ENCODE measurements at places on chromosomes 16 and 17.

GRCh38 chr16:1992704-1993317, 3.0 kb downstream of the SYNGR3 start:
- no peak for DNase-seq

DNA sequence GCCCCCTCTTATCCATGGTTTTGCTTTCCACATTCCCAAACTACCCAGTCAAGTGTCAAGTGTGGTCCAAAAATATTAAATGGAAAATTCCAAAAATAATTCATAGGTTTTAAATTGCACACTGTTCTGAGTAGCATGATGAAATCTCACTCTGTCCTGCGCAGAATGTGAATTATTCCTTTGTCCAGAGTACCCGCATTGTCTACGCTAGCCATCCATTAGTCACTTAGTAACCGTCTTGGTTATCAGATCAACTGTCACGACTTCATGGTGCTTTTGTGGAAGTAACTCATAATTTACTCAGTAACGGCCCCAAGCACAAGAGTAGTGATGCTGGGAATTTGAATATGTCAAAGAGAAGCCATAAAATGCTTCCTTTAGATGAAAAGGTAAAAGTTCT, 94.9 kb downstream of the SLC39A11 start:
- DNase-seq: peak; percentile 25

DNA sequence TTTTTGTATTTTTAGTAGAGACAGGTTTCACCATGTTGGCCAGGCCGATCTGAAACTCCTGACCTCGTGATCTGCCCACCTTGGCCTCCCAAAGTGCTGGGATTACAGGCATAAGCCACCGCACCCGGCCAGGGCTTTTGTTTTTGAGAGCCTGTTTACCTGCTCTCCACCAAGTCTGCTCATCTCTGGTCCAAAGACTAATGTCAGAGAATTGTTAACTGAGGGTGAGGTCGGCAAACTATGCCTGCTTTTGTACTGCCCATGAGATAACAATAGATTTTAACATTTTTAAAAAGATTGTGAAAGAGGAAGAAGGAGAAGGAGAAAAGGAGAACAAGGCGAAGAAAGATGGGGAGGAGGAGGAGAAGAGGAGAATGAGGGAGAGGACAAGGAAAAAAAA, 26.0 kb downstream of the TMEM238L start:
- no peak for DNase-seq

DNA sequence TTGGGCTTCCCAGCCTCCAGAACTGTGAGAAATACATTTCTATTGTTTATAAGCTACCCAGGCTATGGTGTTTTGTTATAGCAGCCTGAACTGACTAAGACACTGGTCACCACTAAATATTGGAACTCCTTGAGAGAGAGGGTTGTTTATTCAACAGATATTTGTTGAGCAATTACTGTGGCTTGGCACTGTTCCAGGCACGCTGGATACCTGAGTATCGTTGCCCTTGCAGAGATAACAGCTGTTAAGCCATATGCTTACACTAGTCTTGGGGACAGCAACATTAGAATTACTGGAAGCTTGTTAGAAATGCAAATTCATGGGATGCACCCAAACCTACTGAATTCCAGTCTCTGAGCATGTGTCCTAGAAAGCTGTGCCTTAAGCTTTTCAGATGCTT, 230.7 kb downstream of the HS3ST4 start:
- DNase-seq: no peak

DNA sequence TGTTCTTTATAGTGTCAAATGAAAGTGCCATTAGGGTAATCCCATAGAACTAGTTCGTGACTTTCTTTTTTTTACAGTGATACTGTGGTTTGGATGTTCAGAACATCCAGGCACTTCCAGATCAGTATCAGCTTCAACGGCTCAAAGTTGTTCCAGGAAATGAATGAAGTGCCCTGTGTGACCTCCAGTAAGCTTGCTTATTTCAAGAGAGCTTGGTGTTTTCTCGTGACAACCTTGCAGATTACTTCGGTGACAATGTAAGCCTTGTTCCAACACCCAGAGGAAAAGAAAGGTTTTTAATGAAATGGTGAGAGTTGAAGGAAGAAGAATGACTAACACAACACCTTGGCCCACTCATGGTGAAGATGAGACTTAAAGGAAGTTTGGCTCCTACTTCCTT, 16.0 kb upstream of the KCNJ16 start:
- DNase-seq: no peak

DNA sequence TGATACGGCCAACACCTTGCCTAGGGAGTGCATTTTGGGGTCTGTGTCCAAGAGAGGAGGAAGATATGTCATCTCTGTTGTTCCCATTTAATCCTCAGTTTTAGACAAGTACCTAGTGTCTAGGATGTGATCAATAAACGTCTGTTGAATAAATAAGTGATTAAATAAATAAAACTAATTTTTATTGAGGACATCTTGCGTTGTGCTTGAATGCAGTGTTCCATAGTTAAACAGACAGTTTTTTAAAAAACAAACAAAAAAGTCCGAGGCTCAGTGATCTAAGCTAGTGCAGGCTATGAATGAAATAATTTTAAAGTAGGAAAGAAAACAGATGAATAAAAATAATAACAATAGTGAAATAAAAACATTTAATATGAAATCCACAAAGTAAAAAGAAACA, 283.0 kb upstream of the MAF start:
- DNase-seq: no peak

GRCh38 chr17:77147357-77147801, 6.6 kb downstream of the SEC14L1 start:
- no peak for DNase-seq

DNA sequence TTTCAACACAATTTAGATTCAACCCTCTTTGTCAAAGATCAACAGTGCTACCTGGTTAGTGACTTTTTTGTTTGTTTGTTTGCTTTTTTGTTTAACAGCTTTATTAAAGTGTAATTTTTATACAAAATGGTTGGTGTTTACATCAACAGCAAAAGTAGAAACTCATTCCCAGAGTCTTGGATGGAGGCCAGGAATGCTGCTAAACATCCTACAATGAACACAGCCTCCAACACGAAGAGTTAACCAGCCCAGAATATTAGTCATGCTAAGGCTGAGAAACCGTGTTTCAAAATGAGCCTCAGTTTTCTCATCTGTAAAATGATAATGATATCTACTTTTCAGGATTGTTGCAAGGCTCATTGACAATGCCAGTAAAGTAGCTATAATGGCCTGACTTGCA, 211.0 kb upstream of the MAF start:
- DNase-seq: no peak

GRCh38 chr16:74874123-74874522, 99.5 kb upstream of the FA2H start:
- DNase-seq: no peak
